Left ventricle myocardium inferior (tissue), 1 donor: ENCODE measurements at places on chromosomes 11 and 22. TPM values are rescaled to one million over a fixed set of nuclear protein-coding genes. Genes with fewer than 3 reads are reported as not detected.

GRCh38 chr22:40409613-40410113, 39.3 kb downstream of the SGSM3 start:
- no peak for DNase-seq

DNA sequence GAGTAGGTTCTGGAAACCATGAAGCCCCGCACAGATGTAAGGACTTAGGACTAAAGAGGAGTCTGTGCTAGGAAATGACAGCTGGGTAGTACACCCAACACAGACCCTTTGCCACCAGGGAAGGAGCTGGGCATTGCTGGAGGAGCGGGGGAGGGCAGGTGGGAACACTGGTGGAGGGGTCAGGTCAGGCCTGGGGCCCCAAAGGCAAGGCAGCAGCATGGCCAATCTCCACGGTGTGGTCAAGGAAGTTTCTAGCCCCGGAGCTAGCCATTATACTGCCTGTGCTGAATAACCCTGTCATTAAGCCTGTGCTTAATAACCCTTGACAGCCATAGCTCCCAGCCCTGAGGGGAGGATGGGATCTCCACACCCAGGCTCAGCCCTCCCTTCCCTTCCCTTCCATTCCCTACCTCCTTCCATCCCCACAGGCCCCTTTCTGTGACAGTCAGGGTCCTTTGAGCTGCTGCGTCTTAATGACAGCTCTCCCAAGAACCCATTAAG, 2.1 kb downstream of the TMPRSS4 start:
- no peak for DNase-seq

Gene C22orf23
- 0.82 TPM for total RNA-seq

DNA sequence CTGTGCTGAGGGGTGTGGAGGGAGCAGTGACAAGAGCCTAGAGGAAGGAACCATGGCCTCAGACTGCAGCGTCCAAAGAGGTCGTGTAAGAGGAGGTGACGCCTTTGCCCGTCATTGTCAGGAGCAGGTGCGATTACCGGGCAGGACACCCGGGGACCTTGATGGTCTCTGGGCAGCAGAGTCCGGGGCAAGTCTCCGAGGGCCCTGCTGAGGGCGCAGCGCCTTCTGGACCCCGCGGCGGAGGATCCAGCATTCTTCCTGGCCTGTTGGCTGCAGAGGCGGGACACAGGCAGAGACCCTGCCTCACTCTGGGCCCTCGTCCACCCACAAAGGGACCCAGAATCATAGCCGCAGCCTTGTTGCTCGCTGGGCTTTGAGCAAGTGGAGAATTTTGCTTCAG, 1168.8 kb downstream of the BRD1 start:
- DNase-seq = no peak

DNA sequence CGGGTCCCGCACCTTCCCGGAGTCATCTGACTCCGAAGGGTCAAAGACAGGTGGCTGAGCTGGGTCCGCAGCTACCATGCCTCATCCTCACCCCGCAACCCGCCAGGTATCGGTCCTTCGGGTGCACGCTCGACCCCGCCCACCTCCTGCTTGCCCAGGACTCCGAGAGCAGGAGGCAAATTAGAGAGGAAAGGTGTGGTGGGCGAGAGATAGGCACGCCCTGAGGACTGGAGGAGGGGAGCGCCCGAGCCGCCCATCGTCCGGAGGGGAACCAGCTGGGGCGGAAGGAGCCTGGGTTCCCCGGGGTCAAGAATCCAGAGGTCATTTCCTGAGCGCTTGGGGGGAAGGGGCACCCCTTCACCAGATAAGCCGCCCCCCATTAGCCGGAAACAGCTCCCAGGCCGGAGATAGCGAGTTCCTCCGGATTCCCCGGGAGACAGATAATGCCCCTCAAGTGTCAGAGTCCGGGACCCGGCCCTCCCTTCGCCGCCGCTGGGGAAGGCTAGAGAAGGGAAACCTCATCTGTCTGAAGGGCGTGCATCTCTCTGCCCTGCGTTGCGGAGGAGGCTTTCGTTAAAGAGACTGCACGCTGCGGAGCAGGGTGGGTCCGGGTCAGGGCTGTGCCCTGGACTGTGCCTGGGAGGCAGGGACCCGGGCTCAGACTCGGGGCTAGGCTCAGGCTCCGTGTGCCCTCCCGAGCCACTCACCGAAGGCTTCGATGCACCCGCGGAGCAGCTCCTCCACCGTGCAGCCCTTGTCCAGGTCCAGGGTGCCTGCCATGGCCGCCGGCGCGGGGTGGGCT, 1.7 kb downstream of the RASGRP2 start:
- DNase-seq = no peak

Gene TBC1D10A
- 5.8 TPM for total RNA-seq

- DNase-seq = no peak
Observed at GRCh38 chr11:67691149-67691548, 16.7 kb upstream of the ALDH3B2 start.

GRCh38 chr11:132447761-132448160, 1077.3 kb downstream of the NTM start:
- no peak for DNase-seq

Gene SCARF2
- total RNA-seq = 3.1 TPM

DNA sequence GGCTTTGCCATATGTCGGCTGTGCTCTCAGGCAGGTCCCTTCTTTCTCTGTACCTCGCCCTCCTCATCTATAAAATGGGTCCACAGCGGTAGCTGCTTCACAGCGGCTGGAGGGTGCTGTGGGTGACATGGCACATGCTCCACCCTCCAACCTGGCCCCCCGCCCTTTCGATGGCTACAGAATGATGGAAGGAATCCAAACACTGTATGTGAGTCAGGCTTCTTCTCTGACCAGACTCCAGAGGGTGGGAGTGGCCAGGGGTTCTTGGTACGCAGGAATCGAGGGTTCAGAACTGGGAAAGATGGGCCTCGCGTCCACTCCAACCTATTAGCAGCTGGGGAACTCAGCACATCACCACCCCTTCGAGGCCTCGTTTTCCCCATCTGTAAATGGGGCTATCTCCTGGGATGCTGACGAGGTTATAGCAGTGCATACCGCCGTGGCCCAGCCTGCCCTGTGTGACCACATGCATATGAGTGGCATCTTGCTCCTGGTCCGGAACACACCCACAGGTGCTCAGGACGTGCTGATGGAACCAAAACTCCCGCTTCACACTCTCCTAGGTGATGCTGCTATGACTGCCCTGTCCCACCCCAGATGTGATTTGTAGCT, 26.4 kb downstream of the MN1 start:
- DNase-seq = no peak

Gene C1QTNF5
- total RNA-seq = 14.4 TPM

DNA sequence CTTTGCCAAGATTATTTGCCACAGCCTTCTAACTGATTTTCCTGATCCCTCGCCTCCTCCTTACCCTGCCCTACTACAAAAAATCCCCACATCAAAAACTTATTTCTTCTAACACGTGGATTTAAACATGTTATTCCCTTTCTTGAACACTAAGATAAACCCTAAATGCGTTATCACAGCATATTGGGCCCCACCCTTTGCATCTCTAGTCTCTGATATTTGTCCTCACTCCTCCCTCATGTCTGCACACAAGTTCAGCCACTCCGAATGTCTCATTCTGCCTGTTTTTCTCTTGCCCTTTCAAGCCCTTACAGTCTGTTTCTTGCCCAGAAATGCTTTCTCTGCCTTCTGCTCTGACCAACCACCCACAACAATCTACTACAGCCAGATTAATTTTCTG, 10.6 kb upstream of the ACER3 start:
- no peak for DNase-seq
